Cardiac septum (tissue), 1 donor: ENCODE measurements at places on chromosomes 12 and 14. TPM values are rescaled to one million over a fixed set of nuclear protein-coding genes. Genes with fewer than 3 reads are reported as not detected.

Gene C12orf50
- 0.05 TPM for total RNA-seq

Gene SALL2
- total RNA-seq, result 2.6 TPM

Gene KCNA1
- total RNA-seq, result 0.13 TPM

- peak; percentile 71 for DNase-seq
Observed at GRCh38 chr12:130161261-130162243, 712 bp upstream of the FZD10 start.

DNA sequence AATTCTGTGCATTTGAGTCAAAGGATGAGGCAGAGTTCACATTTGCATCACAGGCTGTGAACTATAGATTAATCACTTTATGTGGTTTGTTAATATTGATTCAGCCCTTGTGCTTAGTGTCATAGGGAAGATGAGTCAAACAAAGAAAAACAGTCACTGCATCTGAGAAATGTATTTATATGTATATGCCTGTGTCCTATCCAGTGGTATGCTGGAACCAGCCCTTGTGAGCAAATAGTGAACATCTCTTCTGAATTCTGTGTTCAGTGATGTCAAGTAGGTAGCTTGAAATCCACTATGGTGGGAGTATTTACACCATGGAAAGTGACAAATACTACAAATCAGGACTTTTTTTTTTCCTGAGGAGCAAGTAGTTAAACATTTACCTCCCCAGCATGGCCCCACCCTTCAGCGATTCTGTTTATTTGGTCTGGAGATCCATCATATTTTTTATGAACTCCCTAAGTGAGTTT lies 128.5 kb downstream of the HMGA2 start:
- no peak for DNase-seq

DNA sequence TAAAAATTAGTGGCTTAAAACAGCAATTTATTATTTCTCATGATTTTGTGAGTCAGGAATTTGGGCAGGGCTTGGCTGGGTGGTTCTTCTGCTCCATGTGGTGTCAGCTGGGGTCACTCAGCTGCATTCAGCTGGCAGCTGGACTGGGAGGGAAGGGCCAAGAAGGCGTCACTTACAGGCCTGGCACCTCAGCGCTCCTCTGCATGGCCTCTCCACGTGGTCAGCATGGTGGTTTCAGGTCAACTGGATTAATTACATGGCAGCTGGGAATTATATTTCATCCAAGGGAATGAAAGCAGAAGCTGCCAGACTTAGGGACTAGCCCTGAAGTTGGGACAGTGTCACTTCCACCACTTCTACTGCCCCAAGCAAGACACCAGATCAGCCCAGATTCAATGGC lies 27.5 kb upstream of the IRF2BPL start:
- DNase-seq, result no peak

- no peak for DNase-seq
Observed at GRCh38 chr14:71115821-71116567, 208.7 kb downstream of the PCNX1 start.

DNA sequence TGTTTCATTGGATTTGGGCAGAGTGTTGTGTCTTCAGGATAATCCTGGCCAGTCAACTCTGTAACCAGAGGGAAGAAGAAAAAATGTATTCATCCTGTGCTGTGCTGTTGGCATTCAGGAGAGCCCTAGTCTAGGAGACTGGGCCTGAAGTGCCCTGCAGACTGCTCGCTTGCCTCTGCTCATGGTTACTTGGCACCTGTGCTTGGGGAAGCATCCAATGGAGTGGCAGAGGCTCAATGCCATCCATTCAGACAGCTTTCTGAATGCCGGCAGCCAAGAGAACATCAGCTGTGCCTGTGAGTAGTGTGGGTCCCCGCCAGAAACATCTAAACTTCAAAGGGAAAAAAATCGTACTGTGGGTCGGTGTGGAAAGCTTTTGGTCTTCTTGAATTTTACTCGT lies 124.2 kb downstream of the SRGAP1 start:
- DNase-seq, result no peak

GRCh38 chr12:46965137-46965536 lies 114.3 kb upstream of the PCED1B start:
- DNase-seq, result no peak
